ENCODE measurements at places on chromosomes 7 and 10.

DNA sequence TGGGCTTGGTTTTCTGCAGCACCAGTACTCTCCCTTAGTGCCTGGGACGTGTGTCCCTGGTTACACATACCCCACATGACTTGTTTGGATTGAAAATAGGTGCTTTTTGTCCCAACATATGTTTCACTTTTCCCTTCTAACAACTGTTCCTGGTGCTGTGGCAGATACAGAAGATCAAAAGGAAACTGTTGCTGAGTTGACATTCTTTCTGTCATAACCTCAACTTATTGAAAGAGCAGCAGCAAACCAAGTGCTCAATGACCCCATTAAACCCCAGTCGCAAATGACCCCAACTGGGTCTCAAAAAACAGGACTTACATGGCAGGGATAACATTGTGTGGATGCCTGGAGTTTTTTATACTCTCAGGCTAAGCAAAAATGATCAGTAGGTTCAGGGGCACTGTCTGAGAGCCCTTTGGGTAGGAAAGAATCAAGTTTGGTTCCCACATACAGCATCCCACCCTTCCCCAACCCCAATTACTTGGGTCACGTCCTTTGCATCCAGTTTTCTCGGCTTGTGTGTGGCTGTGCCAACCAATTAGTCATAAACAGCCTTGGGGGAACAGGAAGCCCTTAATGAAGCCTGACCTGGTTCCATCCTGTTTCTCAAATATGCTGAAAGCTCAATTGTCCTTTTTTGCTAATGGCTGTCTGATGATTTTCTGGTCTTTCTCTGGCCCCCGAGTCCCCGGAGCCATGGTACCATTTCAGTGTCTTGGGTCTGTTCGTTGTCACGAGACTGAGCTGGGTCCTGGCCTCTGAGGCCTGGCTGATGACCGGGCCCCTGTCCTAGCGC is 4.9 kb downstream of the HKDC1 start:
- DNase-seq = no peak

GRCh38 chr10:14700546-14700945 is 74.2 kb downstream of the FAM107B start:
- no peak for DNase-seq

- no peak for DNase-seq
Observed at GRCh38 chr7:50721661-50722259, 60.9 kb downstream of the GRB10 start.

DNA sequence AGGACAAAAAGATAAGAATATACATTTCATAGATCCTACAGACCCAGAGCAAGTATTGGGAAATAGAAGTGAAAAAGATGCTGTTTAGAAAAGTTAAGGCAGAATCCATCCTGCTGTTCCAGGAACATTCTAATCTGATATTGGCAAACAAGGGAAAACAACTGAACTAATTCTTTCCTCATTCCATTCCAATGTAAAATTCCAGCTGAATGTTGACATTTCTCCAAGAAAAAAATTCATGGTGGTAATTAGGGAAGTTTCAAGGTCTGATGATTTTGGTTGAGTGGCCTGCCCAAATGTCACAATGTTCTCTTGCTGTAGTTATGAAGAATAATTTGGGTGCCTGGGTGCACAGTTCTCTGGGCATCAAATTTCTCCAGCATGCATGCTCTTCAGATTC is 15.2 kb downstream of the PIP start:
- no peak for DNase-seq

- no peak for DNase-seq
Observed at GRCh38 chr7:150334108-150334507, 7.3 kb downstream of the RARRES2 start.

DNA sequence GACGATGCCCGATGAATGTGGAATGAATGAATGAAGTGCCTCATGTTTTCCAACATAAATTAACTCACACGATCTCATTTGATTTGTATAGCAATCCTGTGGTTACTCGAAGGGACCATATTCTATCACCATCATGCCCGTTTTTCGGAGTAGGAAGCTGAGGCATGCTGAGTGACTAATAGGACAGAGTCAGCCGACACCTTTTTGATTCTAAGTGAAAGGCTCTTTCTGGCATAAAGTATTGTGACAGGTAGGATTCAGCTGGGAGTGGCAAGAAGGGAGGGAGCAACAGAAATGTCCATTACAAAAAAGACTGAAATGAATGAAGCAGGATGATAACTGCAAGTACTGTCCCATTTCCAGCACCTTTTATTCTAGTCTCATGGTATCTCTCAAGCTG is 55.7 kb downstream of the KLRG2 start:
- no peak for DNase-seq

DNA sequence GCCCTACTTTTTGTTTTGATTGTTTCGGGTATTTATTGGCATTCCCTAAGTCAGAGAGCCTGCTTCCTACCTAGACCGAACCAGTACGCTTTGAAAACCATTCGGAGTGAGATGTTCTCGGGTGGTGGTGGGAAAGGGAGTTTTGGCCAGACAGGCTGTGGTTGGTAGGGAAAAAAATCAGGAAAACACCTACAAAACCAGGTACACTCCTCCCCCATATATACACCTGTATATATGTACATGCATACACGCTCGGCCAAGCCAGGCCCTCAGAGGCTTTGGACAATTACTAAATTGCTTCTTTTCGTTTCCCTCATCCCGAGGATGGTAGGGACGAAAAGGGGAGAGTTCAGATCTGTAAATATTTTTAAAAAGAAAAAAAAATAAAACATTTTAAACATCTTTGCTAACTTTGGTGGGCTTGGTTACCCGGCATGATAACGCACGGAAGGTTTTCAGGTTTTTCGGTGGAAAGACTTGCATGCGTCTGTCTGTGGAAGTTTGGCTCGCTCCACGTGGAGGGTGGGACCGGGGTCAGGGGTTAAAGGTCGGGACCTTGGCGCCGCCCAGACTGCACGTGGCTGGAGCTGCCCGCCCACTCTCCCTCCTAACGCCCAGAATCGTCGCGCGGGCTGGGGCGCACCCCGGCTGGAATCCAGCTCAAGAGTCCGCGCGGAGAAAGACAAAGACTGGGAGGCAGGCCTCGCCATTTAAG is 2.5 kb downstream of the HMX2 start:
- DNase-seq = no peak

- peak; percentile 15 for DNase-seq
Observed at GRCh38 chr7:151113344-151114150, 27.3 kb downstream of the AGAP3 start.

GRCh38 chr7:112297681-112298080 is 91.2 kb downstream of the ZNF277 start:
- no peak for DNase-seq

DNA sequence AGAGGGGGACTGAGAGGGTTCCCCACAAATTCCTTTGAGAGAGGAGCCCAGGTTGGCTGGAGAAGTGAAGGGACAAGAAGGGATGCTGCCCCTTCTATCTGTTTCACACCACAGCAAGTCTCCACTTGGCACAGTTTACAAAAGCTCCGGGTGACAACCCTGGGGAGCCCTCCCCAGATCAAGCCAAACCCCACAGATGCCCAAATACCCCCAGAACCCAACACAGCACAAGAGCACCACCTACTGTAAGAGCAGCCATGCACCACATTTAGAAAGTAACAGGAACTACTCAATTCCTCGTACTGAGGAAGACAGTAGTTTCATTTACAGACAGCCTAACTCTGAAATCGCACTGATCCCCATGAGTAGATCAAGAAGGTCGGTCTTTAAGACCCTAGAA is 67.8 kb upstream of the ATP6V0A4 start:
- no peak for DNase-seq

GRCh38 chr10:122204691-122205489 is 66.2 kb upstream of the BTBD16 start:
- DNase-seq = no peak

- no peak for DNase-seq
Observed at GRCh38 chr7:109003742-109004141, 434.1 kb downstream of the DNAJB9 start.

DNA sequence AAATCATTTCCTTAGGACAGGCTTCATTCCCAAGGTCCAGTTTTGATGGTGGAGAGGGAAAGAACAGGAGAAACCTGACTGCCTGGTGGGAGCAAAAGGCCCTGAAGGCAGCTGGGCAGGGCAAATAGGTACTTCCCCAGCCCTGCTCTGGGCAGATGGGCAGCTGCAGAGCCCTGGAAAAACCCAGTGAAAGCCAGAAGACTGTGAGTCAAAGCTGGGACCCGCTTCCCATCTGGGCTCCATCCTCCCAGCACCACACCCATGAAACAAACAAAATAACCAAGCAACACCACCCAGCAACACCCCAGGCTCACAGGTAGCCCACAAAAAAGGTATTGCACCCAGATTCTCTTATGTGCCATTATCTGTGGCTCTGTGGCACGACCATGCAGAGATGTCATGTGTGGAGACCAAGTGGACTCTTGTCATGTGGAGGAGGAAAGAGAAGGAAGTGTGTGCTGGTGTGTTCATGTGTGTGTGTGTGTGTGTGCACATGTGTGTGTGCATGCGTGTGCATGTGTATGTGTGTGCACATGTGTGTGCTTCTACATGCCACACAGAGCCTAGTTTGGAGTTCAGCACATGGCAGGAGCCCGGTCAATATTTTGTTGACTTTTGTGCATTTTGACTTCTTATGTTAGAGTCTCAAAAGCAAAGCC is 9.8 kb downstream of the CLRN3 start:
- no peak for DNase-seq

- DNase-seq = no peak
Observed at GRCh38 chr10:127318396-127318795, 122.0 kb upstream of the INSYN2A start.

DNA sequence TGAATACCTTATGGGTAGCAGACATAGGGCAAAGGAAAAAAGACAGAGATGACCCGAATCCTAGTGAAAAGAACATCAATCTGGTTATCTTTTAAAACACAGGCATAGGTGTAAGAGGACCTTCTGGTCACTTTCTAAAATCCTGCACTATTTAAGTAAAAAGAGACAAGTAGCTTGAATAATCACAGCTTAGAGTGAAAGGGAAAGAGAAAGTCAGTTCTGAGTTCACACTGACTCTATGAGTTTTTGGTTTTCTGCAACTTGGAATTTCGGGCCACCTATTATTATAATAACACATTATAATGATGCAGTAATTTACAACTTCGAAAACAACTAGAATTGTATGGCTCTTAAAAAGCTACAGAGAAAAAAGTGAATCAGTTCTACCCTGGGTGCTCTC is 247.8 kb downstream of the DOCK4 start:
- no peak for DNase-seq
